ENCODE measurements at places on chromosomes 12 and 14.

GRCh38 chr14:36513012-36513420 lies 7.0 kb downstream of the NKX2-1 start:
- no peak for DNase-seq

GRCh38 chr12:123546281-123546680 lies 12.8 kb upstream of the RILPL1 start:
- DNase-seq: no peak

GRCh38 chr14:88612981-88613380 lies 50.1 kb downstream of the ZC3H14 start:
- no peak for DNase-seq

- DNase-seq: no peak
Measured at GRCh38 chr14:77883131-77883846, 83.4 kb downstream of the ADCK1 start.

DNA sequence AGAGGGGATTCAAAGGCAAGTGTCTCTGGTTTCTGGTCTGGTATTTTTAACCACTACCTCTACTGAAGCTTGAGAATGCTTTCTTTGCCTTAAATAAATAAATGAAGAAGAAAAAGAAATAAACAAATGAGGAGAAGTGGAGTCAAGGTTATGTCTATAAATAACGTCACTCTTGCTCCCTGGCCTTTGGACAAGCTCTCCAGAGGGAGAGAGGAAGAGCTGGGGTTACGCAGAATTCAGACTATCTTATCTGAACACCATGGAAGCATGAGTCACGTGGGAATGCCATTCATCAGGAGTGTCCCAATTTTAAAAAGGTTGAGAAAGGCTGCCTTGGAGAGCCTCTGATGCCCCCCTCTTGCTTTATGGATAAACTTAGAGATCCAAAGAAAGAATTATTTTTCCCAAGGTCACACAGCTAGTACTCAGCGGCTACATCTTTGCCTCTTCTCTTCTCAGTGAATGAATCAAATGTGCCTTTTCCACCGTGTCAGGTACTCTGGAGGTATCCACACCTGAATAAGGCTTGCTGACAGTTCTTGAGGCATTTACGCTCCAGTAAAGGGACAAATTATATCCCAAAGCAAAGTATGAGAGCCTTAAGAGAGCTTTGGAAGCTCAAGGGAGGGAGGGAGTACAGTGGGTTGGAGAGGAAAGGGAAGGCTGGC lies 12.9 kb upstream of the MSI1 start:
- no peak for DNase-seq

DNA sequence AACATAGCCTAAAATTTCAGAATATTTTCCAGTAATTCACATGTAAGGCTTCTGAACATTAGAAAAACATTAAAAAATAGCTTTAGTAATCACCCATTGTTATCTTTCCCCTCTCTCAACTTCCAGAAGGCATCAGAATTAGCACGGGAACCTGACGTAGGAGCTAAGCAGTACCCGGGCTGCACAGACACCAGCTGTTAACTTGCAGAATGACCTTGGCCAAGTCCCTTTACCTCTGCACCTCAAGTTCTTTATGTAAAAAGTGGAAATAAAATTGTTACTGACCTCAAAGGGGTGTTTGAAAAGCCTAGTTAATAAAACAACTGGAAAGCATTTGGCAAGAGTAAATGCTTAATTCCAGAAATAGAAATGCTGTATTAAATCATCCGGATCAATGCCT lies 7.2 kb downstream of the TPH2 start:
- no peak for DNase-seq

DNA sequence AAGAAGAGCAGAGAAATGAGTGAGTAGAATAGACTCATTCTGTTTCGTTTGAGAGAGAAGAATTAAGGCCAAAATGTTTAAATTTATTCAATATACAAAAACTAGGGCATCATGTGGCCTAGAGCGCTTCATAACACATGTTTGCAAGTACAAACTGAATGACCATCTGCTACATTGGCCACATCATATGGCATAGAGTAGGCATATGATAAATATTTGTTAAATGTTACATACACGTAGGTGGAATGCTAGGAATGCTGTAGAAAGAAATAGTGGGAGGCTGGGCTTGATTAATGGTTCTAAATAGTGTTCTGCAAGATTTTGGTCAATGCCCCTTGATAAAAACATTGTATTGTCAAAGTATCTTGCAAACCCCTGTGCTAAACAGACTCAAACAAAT lies 10.8 kb downstream of the MGP start:
- DNase-seq: no peak

DNA sequence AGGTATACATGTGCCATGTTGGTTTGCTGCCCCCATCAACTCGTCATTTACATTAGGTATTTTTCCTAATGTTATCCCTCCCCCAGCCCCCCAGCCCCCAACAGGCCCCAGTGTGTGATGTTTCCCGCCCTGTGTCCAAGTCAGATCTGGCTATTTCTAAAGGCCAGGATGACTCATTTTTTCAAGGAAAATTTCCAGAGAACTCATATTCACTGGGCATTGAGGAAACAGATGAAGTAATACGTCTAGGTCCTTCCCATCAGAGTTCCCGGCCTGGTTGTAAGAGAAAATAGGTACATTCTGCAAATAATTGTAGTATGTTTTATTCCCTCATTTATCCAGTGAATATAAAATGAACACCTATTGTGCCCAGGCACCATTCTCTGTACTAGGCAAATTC lies 345.2 kb downstream of the BCL11B start:
- no peak for DNase-seq

- DNase-seq: no peak
Measured at GRCh38 chr12:68350753-68351152, 18.6 kb upstream of the MDM1 start.

DNA sequence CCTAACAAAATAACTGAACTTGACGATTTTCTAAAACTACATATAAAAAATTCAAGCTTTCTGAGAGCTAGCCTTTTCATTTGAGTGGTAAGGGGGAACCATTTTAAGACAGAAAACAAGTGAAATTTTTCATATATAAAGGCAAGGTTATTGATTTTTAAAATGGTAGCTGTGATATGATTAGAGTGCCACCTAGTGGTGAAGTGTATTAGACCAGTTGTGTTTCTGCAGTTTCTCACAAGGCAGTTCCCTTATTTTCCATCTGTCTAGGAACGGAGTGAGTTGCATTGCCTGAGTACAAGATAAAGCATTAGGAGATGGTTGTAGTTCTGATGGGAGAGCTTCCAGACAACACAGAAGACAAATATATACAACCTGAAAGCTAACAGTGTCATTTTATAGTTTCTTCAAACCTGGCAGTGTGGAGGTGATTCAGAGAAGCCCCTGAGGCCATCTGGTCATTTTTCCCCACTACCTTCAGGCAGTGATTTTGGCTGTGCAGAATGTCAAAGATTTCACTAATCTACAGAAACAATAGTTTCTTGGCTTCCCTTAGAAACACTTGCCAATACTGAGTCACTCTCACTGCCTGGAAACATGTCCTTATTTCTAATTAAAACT lies 180.8 kb downstream of the C12orf50 start:
- DNase-seq: no peak

DNA sequence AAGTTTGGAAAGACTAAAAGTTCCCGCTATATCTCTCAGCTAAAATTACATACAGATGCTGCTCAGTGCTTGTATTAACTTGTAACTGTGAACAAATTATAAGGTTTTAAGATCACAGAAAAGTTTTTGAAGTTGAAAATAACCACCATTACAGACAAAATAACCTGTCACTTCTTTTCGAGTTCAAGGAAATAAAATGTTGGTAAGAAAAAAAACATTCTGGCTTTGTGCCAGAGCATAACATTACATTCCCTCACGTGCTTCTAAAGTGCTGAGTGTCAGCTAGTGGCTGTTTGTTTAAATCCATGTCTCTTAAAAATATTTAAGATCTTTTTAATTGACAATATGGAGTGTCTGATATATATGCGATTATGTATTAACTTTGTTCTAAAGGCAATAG lies 27.2 kb upstream of the ADAMTS20 start:
- no peak for DNase-seq

GRCh38 chr12:22532317-22532716 lies 12.0 kb downstream of the C2CD5 start:
- DNase-seq: no peak

- no peak for DNase-seq
Measured at GRCh38 chr14:87805315-87805723, 187.7 kb downstream of the GALC start.

DNA sequence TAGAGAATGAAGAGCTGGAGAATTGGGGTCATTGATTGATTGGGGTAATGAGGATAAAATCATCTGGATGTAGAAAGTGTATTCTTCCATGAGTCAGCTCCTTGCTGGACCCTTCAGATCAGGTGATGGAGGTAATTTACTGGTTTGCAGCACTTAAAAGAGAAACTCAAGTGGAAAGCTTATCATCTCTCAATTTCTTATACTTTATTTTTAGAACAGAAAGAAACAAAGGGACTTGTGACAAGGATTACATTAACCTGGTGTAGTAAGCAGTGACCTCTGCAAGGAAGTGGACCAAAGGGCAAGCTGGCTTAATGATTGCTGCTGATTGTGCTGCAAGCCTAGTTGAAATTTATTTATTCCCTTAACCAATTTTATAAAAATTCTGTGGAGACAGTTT lies 405.0 kb downstream of the TRHDE start:
- DNase-seq: no peak

- DNase-seq: no peak
Measured at GRCh38 chr12:127899971-127900370, 367.0 kb upstream of the TMEM132C start.

DNA sequence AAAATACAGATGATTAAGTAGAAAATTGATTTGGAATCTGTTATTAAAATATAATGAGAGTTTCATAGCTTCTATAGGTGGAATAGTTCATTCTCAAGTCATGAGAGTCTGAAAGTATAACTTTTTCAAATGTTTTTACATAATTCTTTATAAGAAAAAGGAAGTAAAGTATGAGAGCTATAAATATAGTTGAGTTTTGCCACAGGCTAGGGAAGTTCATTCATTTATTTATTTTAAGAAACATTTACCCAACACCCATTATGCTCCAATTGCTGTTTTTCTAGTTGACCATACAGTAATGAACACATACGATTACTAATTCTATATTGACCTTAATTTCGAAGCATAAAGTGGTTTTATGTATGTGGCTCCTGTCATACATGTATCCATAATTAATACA lies 24.8 kb downstream of the LRRIQ1 start:
- no peak for DNase-seq

DNA sequence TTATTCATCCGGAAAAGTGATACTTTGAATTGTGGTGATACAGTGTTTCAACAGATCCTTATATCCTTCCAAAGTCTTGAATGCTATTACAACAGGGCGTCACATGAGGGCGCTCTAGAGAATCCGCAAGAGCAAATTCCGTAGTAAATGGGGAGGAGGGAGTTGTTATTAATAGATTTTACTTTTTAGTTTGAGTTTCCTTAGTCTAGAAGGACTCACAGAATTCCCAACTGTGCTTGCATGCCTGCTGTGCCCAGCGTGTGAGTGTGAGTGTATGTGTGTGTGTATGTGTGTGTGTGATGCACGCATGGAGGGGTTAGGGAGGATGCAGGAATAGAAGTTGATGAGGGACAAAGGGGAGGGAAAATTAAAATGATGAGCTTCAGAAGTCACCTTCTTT lies 375.3 kb downstream of the C12orf75 start:
- no peak for DNase-seq

DNA sequence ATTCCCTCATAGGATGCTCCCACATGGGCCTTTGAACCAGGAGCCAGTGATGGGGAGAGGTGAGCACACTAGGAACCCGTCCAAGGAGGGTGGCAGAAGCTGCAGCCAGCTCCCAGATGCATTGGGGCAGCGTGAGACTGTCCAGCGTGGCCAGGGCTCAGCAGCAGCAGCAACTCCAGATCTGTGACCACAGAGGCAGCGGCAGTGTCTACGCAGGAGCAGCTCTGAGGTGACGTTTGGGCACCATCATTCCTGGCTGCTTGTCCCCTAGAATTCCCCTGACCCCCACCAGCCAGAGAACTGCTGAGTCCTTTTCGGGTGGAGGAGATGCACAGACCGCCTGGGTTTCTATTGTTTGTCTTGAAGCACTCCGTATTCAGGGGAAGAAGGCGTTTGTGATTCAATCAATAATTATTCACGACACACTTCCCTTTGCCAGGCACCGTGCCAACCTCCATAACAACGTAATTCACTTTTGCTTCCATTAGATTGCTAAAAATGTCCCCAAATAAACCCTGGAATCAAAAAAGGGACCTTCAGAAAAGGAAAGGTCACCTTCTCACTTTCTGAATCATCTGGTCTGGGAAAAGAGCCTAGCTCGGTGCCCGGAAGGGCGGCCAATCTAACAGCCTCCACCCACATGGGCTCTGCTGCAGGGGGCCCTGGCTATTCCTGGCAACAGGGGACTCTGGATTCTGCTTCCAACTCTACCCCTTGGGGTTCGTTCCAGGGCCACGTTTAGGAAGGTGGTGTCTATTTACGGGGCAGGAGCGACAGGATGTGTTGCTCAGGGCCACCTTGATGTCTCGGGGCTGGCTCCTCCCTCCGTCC lies 11.4 kb upstream of the BDKRB2 start:
- no peak for DNase-seq

- no peak for DNase-seq
Measured at GRCh38 chr12:24649634-24650033, 299.3 kb downstream of the BCAT1 start.

GRCh38 chr12:89566615-89567014 lies 40.8 kb upstream of the POC1B start:
- DNase-seq: no peak

GRCh38 chr14:67270145-67270753 lies 29.0 kb downstream of the PALS1 start:
- no peak for DNase-seq

GRCh38 chr12:97995559-97995958 lies 519.8 kb upstream of the TMPO start:
- DNase-seq: no peak

DNA sequence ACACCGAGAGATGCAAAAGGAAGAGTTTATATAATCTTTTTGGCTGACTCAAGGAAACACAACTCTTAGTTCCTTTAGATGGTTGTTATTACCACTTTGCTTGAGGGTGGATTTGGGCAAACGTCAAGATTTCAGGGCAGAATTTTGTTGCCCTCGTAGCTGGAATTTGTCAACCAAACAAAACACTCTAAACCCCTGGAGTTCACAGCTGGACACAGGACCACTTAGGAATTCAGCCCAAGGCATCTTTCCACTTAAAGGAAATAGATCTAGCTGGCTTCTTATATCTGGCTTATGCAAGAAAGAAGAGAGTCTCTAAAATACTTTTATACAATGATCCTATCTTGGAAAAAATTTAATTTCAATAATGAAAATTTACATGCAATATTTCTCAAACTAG lies 237.8 kb upstream of the LRIG3 start:
- no peak for DNase-seq

GRCh38 chr14:54676812-54677708 lies 110.1 kb downstream of the SAMD4A start:
- DNase-seq: no peak

GRCh38 chr14:63604626-63605025 lies 37.0 kb downstream of the WDR89 start:
- no peak for DNase-seq

DNA sequence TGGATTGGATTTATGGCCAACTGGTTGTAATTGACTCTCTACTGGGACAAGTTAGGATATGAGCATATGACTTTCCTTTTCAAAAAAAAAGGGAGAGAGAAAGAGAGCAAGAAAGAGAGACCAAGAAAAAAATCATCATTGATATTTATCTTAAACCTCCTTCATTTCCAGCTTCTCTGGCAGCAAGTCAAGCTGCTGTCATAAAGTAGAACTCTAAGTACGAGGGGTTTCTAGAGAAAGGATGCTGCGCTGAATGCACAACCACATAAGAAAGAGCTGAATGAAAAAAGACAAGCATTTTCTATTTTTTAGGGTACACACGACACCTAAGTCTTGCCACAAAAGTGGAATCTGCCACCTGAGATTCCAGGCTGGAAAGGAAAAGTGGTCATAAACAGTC lies 182.6 kb downstream of the SLC25A21 start:
- no peak for DNase-seq

All from bone marrow (tissue), 2 donors.